ENCODE measurements at places on chromosomes 5 and 9.

DNA sequence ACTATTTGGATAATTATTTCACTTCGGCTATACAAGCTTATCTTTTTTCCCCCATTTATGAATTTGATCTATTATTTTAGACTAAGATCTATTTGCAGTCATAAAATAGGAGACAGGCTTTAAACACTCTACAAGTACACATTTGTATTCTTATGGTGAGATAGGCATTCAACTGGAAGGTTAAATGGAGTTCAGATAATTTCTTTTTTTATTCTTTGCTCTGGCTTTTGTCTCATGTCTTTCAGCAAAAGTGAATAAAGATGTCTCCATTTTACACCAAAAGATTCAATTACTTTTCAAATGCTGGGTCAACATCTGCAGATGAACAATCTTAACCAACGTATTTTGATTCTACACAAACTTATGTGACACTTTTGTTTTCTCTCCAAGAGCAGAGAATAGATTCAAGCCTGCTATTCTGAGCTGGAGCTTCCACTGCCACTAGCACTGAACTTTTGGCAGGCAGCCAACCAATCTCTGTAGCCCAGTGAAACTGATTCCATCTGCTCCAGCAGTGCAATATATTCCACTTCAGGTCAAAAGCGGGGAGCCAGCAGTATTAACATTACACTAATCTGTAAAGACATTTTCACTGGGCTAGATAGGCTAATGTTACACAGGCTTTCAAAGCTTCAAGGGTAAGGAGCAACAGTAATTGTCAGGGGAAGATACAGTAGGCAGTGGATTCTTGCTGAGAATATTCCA is 452.0 kb upstream of the ZNF608 start:
- DNase-seq = peak; percentile 85

GRCh38 chr5:763998-764781 is 20.3 kb downstream of the ZDHHC11B start:
- no peak for DNase-seq

GRCh38 chr5:73296772-73297171 is 123.8 kb downstream of the TMEM174 start:
- no peak for DNase-seq

DNA sequence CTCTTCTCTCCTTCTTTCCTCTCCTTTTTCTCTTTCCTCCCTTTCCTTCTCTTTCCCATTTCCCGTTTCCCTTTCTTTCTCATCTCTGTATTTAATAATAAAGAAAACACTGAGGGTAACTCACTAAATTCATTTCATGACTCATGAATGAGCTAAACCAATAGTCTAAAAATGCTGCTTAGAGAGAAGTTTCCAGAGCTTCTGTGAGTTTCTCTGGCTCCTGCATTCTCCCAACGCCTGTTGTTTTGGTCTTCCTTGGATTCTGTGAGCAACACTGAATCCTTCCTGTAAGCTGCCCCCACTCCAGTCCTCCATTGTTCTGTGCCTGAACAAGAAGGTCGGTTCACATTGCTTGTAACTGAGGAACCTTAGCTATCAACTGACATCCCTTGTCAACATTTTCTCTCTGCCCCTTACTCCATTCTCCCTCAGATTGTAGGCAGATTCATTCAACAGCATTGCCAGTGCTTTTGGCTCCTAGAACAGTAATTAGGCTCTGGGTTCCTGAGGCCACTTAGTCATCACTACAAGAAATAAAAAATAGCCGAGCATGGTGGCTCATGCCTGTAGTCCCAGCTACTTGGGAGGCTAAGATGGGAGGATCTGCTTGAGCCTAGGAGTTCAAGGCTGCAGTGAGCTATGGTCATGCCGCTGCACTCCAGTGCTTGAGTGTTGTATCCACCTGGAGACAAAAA is 237.7 kb upstream of the KLF4 start:
- DNase-seq = no peak
